GF-D8 (cell line): ENCODE measurements at places on chromosomes 6 and 20.

- DNase-seq: no peak
Observed at GRCh38 chr20:33694639-33695012, 8.4 kb upstream of the E2F1 start.

DNA sequence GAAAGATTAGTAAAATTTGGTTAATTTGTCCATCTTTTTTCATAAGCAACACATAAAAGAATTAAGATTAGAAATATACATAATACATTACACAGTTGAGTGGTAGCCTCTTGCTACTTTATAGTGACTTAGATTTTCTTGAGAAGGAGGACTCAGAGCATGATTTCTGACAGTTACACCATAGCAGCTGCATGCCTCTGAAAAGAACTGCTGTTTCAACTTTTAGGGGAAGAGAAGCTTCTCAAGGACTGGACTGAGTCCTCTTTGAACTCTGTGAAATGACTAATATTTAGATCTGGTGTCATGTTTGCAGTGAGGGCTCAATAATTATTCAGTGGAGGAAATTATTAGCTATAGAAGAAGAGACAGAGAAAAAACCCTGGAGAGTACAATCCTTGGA is 272.5 kb downstream of the BTBD9 start:
- DNase-seq: no peak

DNA sequence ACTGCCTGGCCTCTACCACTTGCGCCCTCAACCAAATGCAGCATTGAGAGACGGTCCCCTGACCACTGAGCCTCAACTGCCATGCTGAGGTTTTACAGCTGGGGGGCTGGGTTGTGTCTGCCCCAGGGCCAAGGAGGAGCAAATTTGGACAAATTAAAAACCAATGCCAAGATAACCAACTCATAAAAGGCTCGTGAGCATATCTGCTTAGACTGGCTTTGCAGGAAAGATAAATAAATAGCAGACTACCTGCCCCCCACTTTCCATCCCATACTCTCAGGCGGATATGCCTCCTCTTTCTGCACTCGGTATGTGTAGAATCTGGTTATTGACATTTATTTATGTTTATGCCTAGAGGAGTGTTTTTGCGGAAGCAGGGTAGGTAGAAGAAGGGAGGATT is 76.8 kb downstream of the ZDHHC14 start:
- no peak for DNase-seq

GRCh38 chr20:49713753-49714712 is at the start of gene B4GALT5:
Gene B4GALT5 (minus strand): TSS chr20:49713878. CDS start chr20:49713690, 188 bp downstream.
- DNase-seq: peak; percentile 66

DNA sequence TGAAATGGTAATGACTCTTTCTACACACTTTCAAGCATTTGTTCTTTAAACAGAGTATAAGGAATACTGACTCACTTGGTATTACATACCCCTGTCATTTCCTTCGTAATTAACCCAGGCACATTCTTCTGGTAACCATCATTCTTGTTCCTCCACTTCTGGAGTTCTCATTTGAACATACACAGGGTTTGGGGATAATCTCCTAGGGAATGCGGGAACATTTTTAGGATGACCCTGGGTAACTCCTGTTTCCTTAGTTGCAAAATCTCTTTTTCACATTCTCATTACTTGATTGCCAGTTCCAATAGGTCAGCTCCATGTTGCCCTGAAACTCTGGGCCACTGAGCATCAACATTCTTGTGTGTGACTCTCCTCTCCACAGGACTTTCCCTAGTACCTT is 51.5 kb upstream of the E2F3 start:
- no peak for DNase-seq

- DNase-seq: no peak
Observed at GRCh38 chr6:24537082-24537699, 42.4 kb downstream of the ALDH5A1 start.

DNA sequence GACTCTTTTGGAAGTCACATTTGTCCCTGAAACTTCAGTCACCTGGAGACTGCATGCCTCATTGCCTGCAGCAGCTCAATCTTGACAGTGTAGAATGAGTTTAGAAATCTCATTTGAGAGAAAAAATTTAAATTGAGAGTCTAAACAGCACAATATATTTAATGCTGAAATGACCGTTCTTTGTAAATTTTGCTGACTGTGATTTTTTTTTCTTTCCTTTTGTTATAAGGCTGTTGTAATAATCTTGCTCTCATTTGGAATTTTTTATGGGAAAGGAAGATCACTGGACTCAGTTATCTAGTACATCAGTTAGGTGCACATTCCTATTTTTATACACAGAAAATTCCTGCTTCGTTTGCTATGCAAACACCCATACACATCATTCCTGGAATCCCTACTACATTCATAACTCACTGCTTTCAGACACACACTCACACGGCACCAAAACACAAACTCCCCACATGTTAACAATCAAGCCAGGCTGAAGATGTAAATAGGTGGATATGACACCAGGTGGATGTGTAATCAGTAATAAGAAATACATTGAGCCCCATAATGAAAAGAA is 43.8 kb downstream of the PTCHD4 start:
- DNase-seq: no peak

GRCh38 chr6:165701005-165701404 is 38.0 kb upstream of the PDE10A start:
- no peak for DNase-seq

DNA sequence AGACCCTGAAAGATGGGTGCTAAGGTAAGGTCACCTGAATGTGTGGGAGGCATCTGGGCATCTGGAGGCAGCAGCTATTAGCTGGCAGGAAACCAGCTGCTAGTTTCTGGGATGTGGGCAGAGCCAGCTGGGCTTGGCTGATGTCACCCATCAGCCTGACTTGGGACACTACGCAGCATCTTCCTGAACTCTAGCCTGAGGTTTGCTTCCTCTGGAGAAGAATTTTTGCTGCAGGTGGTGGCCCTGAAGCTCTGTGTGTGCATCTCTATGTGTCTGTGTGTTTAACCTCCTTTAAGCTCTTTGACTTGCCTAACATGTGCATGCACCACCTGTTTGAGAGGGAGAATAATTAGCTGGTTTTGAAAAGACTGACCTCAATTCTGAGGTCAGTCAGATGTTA is 465.1 kb upstream of the CHD6 start:
- no peak for DNase-seq

DNA sequence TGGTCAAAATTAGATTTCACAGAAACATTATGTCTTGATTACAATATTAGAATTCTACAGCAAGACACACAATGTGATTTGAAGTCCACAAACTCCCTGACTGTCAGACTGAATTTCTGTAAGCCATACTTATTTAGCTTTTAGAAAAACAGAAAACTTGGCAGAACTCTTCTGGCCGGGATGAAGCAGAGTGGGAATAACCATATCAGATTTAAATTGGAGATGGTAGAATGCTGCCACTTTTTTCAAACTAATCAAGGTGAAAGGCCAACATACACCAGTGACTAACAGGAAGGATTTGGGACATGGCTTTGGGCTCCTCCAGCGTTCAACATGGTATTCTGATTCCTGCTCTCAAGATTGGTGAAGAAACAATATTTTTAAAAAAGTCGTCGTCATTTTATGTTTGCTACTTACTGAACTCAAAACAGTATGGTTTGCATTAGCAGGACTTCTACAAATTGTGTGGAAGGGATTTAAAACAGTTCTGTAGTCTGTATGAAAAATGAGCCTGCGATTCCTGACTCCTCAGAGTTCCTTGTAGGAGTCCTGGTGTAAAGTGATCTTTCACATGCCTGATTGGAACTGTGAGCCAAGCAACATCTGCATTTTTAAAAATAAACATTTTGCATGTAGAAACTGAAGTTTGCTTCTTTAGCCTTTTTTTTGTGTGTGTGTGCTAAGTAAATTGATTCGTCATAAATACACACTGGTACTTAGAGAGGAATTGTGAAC is 297.9 kb upstream of the SOX4 start:
- DNase-seq: no peak

- DNase-seq: no peak
Observed at GRCh38 chr20:12617076-12617475, 391.7 kb upstream of the SPTLC3 start.

DNA sequence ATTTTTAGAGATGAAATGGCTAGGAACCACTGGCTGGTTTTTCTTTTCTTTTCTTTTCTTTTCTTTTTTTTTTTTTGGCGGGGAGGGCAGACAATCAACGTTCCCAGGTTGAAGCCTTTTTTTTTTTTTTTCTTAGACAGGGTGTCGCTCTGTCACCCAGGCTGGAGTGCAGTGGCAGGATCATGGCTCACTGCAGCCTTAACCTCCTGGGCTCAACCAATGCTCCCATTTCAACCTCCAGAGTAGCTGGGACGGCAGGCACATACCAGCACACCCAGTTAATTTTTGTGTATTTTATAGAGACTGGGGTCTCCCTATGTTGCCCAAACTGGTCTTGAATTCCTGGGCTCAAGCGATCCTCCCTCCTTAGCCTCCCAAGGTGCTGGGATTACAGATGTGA is 18.8 kb upstream of the ITCH start:
- DNase-seq: no peak
